Endothelial cell of umbilical vein (primary cell): ENCODE measurements at places on chromosomes 16 and 17. TPM values are rescaled to one million over a fixed set of nuclear protein-coding genes. Genes with fewer than 3 reads are reported as not detected.

GRCh38 chr16:1914084-1914608, 4.1 kb downstream of the HS3ST6 start:
- no peak overlapping the region for H3K27ac ChIP-seq
- H3K27me3 ChIP-seq: peaks cover 19% of the 10 kb centered on the region
- H3K4me3 ChIP-seq: no peak overlapping the region
- H3K4me1 ChIP-seq: no peaks in the 10 kb centered on the region
- no peak for DNase-seq

GRCh38 chr17:4959261-4959965, 8.2 kb downstream of the SPAG7 start:
- H3K4me3 ChIP-seq: no peak overlapping the region
- no peak overlapping the region for H3K27ac ChIP-seq
- H3K27me3 ChIP-seq: no peaks in the 10 kb centered on the region
- peaks cover 7% of the 10 kb centered on the region for H3K36me3 ChIP-seq
- no peak for DNase-seq

The HOXB6 gene
- 8.8 and 10.0 TPM in 2 replicates for polyA plus RNA-seq

- no peak overlapping the region for H3K27ac ChIP-seq
- H3K27me3 ChIP-seq: no peaks in the 10 kb centered on the region
- no peak overlapping the region for H3K4me3 ChIP-seq
- H3K4me1 ChIP-seq: peaks cover 3% of the 10 kb centered on the region
- H3K36me3 ChIP-seq: no peaks in the 10 kb centered on the region
Measured at GRCh38 chr17:66649818-66650543, 184.9 kb upstream of the CACNG5 start.
